ENCODE measurements at places on chromosomes 7 and 10. TPM values are rescaled to one million over a fixed set of nuclear protein-coding genes. Genes with fewer than 3 reads are reported as not detected.

DNA sequence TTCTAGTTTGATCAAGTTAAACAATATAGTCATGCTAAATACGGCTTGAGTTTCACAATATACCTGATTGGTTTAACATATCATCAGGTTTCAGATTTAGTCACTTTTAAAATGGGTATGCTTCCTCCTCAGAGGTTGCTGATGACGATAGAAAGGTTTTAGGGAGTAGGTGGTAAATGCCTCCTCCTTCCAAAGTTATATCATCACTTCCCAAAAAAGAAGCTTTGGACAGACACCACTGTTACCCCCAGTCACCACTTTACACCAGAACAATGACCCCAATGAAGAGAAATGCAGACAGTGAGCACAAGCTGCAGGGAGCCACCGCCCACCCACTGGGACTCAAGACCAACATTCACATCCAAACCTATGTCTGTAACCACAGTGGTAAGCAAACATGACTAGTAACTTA is 244.6 kb downstream of the SORCS1 start:
- no peak for ATAC-seq

Gene CYP2C18
- total RNA-seq: 27.2 TPM

Gene SLC13A4
- 3.0 TPM for total RNA-seq

- no peak for ATAC-seq
These were observed 2.6 kb upstream of the CSGALNACT2 start for GRCh38 chr10:43135656-43136055.

- ATAC-seq: peak; percentile 46
These were observed 96.0 kb downstream of the GPR85 start for GRCh38 chr7:112990624-112991023.

- no peak for ATAC-seq
These were observed 361.7 kb downstream of the GPAM start for GRCh38 chr10:111821871-111822270.

Gene CALHM3
- not detected for total RNA-seq

DNA sequence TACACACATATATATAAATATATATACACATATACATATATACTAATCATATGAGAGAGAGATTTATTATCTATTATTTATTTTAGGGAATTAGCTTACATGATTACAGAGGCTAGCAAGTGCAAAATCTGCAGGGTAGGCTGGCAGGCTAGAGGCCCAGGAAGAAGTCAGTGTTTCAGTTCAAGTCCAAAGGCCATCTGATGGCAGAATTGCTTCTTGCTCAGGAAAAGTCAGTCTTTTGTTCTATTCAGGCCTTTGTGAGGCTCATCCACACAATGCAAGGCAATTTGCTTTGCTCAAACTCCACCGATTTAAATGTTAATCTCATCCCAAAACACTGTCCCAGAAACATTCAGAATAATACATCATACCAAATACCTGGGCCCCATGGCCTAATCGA is 2.6 kb upstream of the C10orf120 start:
- ATAC-seq: no peak

DNA sequence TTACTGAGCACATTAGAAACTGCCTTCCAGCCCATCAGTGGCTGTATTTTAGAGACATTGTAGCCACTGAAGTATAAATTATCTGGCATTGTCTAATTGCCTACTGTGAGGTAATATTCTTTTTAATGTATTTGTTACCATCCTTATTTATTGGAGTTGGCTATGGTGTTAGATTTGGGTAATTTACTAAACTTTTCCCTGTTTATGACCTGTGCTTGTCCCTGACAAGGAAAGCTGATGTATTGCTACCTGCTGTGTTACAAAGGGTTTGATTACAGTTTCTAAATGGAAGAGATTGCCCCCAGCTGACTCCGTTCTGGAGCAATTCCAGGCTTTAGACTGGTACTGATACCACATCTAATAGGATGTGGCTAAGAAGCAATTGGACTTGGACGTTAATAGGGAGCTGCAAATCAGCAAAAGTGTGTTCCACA is 12.3 kb upstream of the ASCC1 start:
- no peak for ATAC-seq

DNA sequence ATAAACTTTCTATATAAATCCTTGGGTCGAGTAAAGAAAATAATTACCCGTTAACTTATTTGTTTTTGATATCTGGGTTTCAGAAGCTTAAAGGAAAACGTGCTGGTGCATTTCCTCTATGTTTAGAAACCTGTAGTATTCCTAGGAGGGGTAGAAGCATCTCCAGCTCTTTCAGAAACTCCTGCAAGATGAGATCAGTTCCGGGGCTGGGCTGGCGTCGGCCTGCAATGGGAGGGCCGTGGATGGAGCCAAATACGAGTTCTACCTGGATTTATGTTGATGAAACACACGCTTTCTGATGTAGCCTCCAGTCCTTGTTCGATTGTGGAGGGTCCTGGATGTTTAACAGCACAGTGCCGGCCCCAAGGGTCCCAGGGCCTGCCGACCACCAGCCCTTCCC is 35.8 kb upstream of the DIP2C start:
- ATAC-seq: no peak

DNA sequence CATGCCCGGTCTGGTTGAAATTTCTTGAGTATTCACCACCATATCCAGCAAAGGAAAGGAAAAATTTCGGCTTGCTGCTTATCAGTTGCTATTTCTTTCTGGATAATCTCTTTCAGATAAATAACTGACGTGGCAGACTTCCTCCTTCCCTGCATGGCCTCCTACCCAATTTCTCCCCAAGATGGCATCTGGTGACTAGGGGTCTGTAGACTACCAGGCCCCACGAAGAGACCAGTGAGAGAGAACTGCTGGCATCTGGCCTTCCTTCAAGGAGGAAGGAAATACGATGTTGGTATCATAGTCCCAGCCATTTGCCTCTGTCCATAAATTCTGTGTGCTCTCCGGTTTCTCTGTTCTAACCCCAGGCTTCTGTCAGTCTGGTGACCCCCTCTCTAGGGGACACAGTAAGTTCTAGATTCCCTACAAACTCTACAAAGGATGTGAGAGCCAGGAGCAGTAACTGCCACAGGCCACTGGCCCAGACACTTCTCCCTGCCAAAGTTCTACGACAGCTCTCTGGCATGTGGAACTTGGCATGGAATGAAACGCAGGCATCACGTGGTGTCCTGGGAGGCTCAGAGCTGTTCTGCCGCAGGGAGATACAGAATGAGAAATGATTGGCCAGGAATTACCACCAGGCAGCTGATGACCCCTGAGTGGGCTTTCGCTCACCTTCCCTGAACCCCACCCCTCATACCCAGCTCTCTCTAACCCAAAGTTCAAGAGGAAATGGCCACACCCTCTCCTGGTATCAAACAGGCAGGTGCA is 30.0 kb upstream of the MSRB2 start:
- ATAC-seq: peak; percentile 85

- no peak for ATAC-seq
These were observed 47.6 kb downstream of the VOPP1 start for GRCh38 chr7:55524558-55525310.

Gene CYP3A7
- total RNA-seq: not detected

- ATAC-seq: no peak
These were observed 83.2 kb upstream of the COL1A2 start for GRCh38 chr7:94311515-94311914.

GRCh38 chr7:155577509-155577905 is 31.1 kb upstream of the CNPY1 start:
- no peak for ATAC-seq
